ENCODE measurements at places on chromosomes 5 and 9.

DNA sequence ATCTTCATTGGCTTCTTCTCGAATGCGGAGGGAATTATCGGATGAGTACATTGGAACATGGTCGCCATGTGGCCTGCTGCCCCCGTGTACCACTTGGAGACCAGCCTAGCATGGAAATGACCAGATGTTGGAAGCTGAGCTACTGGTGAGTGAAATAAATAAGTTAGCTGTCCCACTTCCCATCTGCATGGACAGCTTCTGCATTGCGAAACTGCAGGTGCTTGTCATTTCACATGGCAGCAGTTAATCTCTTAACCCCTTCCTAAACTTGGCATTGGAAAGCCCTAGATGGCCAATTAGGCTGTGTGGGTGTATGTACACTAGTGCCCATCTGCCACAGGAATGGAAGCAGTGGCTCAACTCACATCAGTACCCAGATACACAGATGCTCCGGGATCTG, 246.6 kb upstream of the IL12B start:
- no peak for DNase-seq

- DNase-seq, result no peak
Observed at GRCh38 chr9:2493109-2493508, 128.5 kb upstream of the VLDLR start.

- peak; percentile 89 for DNase-seq
Observed at GRCh38 chr9:38227061-38227540, 158.1 kb upstream of the SHB start.

DNA sequence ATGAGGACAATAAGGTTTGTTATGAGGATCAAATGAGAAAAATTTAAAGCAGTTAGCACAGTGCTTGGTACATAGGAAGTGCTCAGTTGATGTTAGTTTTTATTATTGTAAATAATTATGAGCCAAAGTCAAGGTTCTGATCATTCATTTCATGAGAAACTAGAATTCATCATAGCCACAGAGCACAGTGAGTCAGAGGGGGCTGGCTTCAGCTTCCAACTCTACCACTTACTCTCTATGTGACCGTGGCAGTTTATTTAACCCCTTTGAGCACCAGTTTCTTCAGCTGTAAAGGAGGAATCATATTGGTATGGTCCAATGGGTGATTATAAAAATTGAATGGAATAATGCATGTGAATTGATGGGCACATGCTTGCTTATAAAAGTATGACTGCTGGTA, 39.4 kb downstream of the KLHL3 start:
- DNase-seq, result no peak

- DNase-seq, result no peak
Observed at GRCh38 chr5:15693933-15694332, 194.0 kb downstream of the FBXL7 start.

DNA sequence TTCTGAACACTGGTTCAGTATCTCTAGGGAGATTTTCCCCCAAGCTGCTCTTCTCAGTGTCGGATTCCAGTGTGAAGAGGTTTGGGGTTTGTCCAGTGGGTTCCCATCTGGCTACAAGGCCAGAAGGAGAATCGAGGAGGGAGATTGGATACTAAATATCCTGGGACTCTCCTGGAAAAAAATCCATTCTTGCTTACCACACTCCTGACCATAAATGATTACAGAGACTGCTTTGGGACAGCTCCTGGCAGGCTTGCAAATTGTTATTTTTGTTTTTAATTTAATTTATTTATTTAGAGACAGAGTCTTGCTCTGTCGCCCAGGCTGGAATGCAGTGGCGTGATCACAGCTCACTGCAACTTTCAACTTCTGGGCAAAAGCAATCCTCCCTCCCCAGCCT, 4.7 kb upstream of the SUSD1 start:
- DNase-seq, result no peak
